ENCODE measurements at places on chromosomes 2 and 18. TPM values are rescaled to one million over a fixed set of nuclear protein-coding genes. Genes with fewer than 3 reads are reported as not detected.

LRRC30 gene
- not detected for polyA plus RNA-seq

KANSL3 gene
- polyA plus RNA-seq = 17.1 TPM

RPS27A gene
- 2,078 TPM for polyA plus RNA-seq

GFPT1 gene
- polyA plus RNA-seq = 44.3 TPM

FBXO48 gene
- polyA plus RNA-seq = 0.89 TPM

VSNL1 gene
- polyA plus RNA-seq = 0.86 TPM

WNT10A gene
- polyA plus RNA-seq = not detected

DTNB gene
- 12.1 TPM for polyA plus RNA-seq

SOCS6 gene
- polyA plus RNA-seq = 26.7 TPM

GRCh38 chr2:135048122-135048521 is 875 bp upstream of the MAP3K19 start:
- DNase-seq = no peak

GRCh38 chr2:127698553-127699355 is 2.5 kb upstream of the SFT2D3 start:
- no peak for DNase-seq

DNA sequence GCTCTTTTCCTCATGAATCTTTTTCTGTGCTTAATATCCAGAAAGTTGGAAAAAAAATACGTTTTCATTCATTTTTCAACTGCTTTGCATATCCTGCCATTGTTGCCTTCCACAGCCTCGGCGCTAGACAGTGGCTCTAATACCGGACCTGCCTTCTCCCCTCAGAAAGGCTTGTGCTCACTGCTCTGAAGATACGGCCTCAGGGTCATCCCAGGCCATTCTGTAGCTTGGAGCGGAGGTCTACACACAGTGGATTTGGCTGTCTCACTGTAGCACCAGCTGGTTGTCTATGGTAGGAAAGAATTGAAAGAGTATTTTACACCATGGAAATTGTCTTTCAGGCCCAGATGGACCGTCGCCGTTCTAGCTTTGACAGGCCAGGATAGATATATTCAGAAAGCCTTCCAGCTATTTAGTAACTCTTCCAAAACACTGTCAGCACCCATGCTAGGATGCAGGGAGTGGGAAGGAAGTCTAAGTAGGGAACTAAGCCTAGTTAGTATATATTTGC is 242.0 kb downstream of the TMEM182 start:
- DNase-seq = no peak

DNA sequence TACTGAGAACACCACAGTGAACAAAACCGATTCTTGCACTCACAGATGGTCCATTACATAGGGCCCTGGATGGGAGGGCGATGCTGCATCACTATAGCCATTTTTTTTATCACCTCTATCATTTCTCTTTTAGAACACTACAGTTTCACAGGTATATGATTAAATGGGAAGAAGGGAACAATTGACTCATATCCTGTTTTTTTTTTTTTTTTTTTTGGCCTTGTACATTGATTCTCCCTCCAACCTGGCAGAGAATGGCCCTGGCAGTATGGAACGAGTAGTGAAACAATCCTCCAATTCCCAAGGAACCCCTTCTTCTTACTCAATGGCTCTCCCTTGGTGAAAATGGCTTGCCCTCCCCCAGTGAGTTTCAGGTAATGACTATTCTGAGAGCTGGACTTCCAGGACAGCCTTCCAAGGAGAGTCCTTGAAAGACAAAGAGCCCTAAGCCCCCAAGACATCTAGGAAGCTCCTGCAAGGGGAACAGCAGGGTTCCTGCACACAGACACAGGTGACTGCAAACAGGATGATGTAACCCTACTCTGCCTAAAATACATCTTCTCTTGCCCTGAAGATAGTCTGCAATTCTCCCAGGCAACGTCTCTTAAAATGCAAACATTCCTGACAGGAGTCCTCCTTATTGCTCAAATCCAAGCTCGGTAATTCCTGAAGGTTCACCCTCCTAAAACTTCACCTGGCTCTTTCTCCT is 405.4 kb downstream of the SETBP1 start:
- DNase-seq = no peak

- no peak for DNase-seq
These were observed 13.7 kb downstream of the PDCD1 start for GRCh38 chr2:241844831-241845578.

DNA sequence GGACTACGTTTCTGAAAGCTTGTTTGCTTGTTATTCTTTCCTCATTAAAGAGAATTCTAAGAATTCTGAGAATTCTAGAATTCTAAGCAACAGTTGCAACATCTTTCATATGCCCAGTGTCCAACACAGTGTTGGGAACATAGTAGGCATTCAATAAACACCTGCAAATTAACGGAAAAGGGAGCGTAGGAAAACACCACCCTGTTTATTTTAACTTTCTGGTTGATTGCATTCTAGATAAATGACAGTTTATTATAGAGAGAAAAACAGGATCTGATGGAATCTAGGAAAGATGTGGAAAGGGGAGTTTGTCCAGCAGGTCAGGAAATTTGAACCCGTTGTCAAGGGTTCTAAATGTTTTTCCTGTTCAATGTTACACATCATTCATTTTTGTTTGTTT is 24.2 kb upstream of the EFEMP1 start:
- DNase-seq = no peak

GRCh38 chr18:52791321-52791720 is 451.3 kb downstream of the DCC start:
- no peak for DNase-seq

GRCh38 chr2:191927991-191928390 is 81.1 kb upstream of the CAVIN2 start:
- DNase-seq = no peak

- no peak for DNase-seq
These were observed 40.1 kb downstream of the ARHGAP25 start for GRCh38 chr2:68774569-68775271.

GRCh38 chr18:79507546-79508480 is 112.1 kb downstream of the NFATC1 start:
- DNase-seq = no peak

- DNase-seq = no peak
These were observed 248.6 kb downstream of the NEDD4L start for GRCh38 chr18:58292638-58293037.

GRCh38 chr2:227745594-227745993 is at the start of gene SCYGR8:
Gene SCYGR8 (plus strand): TSS chr2:227745894. CDS start chr2:227745894, 0 bp downstream.
- no peak for DNase-seq

GRCh38 chr18:26771524-26771923 is 94.0 kb downstream of the AQP4 start:
- DNase-seq = no peak

GRCh38 chr2:85398426-85399182 is 11.6 kb downstream of the CAPG start:
- no peak for DNase-seq

DNA sequence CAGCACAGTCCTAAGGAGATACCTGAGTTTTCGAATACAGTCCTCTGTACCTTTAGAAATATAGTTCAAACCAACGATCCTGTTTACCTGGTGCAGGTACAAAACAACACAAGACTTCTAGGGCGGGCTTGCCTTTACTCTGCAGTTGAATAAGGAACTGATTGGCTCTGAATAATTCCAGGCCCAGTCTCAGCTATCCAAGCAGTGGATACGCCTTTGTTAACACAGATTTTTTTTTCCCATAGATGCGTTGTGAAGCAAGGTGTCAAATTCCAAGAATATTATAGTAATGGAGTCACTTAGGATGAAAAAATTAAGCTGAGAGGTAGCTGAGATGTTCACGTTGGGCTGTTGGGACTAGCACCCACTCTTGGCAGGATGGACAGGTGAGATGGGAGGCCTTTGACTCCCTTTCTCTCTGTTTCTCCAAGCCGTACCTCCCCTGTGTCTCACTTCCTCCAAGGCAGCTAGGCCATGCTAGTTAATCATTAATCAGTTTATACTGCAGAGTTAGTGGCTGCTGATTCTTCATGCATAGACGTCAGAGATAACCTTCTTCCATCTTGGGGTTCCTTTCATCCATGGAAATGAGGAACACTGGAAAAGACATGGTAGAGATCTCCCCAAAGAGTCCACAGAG is 380.8 kb upstream of the ACVR2A start:
- DNase-seq = no peak

DNA sequence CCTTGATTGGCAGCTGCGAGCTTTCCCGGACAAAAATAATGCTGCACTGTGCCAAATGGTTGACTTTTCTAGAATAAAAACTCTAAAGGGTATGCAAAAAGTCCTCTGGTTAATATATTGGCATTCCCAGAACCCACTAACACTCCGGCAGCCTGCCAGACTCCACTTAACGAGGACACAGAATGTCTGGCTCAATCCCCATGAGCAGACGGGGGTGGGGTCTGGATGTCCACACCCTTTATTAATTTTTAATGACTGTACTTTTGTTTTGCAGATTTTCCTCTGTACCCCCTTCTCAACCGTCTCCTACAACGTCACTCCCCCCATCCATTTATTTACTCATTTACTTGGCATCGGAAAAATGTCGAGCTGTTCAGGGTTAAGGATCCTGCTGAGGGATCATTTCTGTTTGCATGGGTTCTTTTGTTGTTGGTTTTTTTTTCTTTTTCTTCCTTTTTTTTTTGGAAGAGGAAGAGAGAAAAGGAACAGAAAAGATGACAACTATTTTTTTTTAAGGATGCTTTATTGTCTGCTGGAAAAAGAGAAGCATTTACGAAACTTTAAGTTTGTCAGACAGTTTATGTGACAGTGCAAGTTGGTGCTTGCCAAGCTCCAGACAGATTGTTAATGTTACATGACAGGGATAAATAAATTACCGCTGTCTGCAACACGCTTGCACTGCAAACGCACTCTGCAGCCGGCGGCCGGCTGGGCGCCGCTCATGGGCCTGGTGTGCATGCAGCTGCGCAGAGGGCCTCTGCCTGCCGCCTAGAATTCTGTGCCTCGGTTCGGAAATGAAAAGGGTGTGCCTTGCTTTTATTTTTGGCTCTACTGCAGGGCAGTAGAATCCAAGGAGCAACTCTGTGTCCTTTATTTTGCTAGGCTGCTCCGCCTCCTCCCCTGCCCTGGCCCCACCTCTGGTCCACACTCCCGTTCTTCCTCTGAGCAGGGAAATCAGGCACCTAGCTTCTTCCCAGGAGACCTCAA is 3.6 kb downstream of the LDLRAD4 start:
- DNase-seq = peak; percentile 7

- DNase-seq = no peak
These were observed 756.7 kb downstream of the SOCS6 start for GRCh38 chr18:71045331-71046065.

- no peak for DNase-seq
These were observed 53.6 kb downstream of the CTDP1 start for GRCh38 chr18:79733135-79733701.

DNA sequence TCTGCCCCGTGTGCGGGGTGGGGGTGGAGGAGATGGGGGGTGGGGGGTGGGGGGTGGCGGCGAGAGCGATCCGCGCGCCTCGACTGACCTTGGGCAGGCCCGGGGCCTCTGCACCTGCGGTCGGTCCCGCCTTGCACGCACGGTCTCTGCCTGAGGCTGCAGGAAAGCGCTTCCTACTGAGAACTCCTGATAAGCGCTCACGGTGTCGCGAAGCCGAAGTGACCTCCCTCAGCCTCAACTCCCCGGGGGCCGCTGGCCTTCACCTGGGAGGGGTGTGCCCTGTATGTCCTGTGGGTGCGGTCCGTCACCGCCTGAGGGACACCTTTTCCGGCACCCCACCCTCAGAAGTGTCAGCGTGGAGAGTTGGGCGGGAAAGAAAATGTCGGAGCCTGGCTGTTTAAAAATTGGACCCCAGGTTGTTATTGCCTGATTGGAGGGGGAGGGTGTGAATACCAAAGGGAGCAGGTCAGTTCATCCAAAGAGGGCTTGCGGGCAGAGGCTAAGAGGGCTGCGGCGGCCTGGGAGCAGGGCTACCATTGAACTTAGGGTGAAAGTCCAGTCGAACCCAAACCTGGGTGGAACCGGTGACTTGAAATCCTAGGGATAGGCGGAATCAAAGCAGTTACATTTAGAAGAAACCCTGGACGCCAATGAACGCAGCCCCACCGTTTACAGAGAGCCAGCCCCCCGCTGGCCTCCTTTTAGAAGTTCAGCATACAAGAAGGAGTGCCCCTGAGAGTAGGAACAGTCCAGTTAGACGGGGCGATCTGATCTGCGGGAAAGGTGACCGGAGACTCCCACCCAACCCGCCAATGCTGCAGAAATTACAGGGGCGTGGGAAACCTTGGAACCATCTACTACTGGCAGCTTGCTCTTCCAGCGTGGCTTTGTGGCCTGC is 1.2 kb downstream of the MAL start:
- no peak for DNase-seq

DNA sequence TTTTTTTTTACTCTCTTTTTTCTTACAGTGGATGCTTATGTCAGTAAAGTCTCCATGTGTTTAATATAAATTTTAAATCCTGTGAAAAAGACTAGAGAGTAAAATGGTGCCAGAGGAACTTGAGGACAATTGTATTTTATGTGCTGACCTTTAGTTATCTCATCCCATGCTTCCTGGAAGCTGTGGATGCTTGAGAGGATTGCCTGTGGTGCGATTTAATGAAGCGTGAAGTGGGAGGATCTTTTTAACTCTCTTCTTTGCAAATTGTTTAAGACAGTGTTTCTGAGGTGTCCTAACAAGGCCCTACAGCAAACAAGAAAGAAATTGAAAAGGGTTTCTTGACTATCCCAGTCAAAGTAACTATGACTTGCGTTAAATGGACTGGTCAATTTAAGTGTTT is 84.2 kb downstream of the DTNA start:
- DNase-seq = no peak

GRCh38 chr2:24055750-24056149 is 6.2 kb downstream of the FKBP1B start:
- DNase-seq = no peak

DNA sequence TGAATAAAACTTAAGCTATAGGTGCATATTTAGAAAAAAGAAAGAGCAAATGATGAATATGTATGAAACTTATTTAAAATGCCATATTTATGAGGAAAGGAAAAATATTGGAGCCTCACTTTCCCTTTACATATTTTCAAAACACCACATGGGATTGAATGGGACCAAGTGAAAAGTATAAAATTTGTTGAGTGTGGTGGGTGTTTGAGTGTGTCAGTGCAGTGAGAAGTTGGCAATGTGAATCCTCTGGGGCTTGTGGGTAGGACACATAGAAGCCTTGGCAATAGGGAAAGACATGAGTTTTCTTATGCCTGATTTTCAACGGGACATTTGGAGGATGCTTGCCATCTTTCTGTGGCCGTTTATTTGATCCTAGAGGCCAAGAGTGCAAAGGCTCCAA is 502.2 kb upstream of the CELF4 start:
- no peak for DNase-seq

DNA sequence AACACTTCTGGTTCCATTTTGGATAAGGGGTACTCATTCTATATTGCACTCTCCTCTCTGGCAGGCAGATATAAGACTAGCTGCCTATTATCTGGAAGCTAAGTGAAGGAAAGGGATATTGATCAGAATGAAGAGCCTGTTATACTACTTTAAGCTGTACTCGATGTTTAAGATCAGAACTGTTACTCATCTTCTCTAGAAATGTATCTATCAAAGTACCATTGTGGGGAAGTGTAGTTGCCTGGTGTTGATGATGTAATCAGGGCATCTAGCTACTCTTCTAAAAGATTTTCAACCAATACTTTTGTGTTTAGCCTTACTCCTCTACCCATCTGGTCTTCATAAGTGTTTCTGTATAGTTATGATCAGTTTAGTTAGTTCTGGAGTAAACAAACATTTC is 5.8 kb downstream of the CAMKMT start:
- no peak for DNase-seq

Measured in AG04450 (cell line).